ENCODE measurements at places on chromosomes 7 and 10.

DNA sequence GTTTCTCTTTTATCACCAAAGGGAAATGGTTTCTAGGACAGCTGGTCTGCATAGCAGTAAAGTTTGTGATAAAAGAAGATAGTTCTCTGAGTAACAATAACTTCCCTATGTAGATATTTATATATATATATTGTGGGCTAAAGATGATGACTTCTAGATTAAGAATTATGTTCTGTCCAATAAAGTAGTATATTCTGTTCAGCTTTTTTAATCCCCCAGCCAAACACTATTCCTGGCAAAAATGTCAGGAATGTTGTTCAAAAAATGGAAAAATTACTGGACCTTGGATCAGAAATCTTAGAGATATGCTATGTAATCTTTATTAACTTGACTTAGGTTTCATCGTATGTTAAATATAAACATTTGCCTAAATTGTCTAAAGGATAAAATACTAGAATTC is 136.3 kb upstream of the GNAI1 start:
- DNase-seq = no peak

DNA sequence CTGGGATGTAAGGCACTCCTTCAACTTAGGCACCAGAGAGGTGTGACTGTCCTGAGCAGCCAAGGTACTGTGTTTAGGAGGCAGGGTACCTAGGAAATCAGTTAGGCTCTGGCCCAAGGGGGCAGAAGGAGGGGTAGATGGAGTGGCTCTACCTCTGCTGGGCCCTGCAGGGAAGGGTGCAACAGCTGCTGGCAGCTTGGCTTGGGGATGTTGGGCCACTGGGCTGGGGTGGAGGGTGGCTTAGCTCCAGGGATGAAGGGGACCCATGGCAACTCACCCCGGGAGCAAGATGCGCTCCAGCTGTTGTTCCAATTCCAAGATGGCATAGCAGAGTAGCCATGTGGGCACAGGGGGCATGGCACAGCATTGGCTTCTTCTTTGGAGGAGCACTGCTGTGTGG is 42.1 kb downstream of the NEURL1 start:
- DNase-seq = no peak

GRCh38 chr10:16049782-16050181 is 189.5 kb upstream of the MINDY3 start:
- no peak for DNase-seq

DNA sequence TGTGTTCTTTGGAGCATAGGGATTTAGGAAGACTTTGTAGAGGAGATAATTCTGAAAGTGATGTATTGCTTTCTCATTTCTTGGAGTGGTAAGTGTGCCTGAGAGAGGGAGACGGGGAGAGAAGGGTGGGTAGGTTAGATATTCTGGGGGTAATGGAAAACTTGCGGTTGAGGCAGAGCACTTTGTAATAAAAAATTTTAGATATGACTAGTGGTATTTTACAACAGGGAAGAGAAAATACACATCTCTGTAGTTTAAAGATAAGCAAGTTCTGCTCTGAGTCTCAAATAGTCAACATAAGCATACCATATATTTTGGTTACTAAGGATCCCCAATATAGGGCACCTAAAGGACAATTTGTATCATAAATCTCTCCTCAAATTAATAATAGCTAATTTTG is 6.6 kb downstream of the VPS50 start:
- peak; percentile 5 for DNase-seq

- DNase-seq = no peak
Observed at GRCh38 chr7:76054123-76055120, 6.5 kb downstream of the MDH2 start.

GRCh38 chr10:104300736-104301292 is 31.8 kb downstream of the GSTO2 start:
- DNase-seq = no peak

- no peak for DNase-seq
Observed at GRCh38 chr10:119302172-119302571, 94.8 kb downstream of the GRK5 start.

DNA sequence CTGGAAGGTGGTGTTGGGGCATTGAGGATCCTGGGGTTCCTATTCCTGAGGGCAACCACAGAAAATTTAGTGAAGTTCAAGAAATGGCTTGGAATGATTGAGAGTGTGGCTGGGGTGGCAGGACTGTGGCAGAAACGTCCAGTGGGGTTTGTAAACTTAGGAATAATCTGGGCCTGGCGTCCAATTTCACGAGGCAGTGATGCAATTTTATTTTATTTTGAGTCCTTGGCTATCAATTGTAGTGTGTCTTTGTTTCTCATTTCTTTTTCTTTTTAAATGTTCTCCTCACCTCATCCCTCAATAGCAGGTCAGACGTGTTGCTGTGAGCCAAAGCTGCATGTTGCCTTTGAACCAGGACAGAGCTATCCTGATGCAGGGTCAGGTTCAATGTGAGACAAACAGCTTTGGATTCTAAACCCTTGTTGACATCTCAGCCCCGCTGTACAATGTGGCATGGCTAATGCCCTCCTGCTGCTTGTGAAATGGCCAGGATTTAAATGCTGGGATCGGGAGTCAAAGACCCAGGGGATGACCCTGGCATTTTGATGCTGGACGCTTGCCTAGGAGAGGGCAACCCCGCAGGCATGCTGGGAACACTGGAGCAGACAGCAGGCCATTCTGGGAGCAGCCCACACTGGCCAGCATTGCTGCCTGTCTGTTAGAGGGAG is 64.8 kb downstream of the RBM20 start:
- no peak for DNase-seq

DNA sequence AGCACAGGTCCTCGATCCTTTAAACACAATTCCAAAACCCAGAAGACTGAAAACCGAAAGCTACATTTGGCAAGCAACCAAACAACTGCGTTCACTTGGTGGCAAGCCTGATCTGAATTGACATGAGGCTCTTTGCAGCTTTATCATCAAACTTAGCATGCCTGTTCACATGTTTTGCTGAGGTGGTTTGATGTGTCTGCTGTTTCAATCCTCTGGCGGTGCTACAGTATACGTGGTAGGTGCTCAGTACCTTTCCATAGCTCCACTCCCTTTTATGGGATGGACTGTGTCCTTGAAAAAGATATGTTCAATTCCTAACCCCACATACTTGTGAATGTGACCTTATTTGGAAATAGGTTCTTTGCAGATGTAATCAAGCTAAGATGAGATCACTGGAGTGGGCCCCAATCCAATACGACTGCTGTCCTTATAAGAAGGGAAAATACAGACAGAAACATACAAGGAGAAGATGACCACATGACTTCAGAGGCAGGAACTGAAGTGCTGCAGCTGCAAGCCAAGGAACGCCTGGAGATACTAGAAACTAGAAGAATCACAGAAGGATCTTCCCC is 33.4 kb downstream of the CCDC6 start:
- peak; percentile 81 for DNase-seq

- DNase-seq = peak; percentile 68
Observed at GRCh38 chr7:76262683-76263402, 39.6 kb upstream of the HSPB1 start.

DNA sequence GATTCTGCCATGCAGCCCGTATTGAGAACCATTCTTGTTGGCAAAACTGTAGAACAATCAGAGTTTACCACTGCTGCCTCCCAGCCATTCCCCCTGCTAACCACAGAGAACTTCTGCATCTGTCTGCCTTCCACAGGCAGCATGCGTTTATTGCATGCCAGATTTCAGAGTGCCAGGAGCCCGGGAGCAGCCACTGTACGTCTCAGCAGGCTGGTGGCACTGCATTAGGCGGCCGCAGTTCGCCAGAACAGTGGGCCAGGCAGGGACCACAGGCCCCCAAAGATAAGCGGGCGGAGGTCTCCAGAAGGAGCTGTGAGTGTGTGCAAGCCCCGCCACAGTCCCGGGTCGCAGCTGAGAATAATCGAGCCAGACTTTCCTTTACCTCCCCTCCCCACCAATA is 31.8 kb downstream of the ZNF467 start:
- DNase-seq = no peak

DNA sequence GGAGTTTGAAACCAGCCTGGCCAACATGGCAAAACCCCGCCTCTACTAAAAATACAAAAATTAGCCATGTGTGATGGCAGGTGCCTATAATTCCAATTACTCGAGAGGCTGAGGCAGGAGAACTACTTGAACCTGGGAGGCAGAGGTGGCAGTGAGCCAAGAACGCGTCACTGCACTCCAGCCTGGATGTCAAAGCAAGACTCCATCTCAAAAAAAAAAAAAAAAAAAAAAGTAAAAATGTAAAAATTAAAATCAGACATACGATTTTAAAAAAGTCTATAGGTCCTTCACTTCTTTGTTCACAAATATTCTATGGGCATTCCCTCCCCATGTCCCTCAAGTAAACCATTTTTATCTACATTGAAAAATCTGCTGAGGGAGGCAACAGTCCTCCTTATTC is 34.9 kb upstream of the TLL2 start:
- DNase-seq = peak; percentile 10

DNA sequence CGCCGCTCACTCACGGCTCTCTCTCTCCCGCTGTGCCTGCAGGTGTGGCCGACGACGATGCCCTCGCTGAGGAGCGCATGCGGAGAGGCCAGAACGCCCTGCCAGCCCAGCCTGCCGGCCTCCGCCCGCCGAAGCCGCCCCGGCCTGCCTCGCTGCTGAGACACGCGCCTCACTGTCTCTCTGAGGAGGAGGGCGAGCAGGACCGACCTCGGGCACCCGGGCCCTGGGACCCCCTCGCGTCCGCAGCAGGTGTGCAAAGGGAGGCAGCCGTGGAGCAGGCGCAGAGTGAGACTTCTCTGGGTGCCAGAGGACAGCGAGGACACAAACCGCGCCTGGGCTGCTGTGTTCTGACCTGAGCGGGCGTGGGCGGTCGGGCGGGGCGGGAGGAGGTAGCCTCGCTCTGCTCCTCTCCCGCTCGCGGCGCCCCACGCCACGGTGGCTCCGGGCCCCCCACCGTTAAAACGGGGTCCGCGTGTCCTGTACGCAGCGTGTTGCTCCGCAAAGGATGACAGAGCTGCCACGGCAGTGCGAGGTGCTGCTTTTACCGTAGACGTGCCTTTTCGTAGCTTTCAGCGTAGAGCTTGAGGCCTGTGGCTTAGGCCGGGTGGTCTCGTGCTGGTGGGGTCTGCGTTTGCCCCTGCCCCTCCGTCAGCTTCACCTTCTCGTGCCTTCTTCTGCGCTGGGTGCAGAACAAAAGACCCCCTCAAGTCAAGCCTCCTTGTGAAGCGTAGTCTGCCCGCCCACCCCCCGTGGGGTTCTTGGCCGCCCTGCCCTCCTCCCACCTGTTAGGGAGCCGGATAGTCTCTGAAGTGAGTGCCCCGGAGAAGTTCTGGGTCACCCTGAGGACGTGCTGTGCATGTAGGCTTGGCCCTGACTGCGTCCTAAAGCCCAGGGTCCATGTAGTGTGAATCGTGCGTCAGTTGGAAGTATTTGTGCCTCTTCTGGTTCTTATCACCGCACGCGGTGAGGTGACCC is 73.2 kb downstream of the DNAJB6 start:
- no peak for DNase-seq

- no peak for DNase-seq
Observed at GRCh38 chr7:129606803-129607202, 4.7 kb upstream of the NRF1 start.

DNA sequence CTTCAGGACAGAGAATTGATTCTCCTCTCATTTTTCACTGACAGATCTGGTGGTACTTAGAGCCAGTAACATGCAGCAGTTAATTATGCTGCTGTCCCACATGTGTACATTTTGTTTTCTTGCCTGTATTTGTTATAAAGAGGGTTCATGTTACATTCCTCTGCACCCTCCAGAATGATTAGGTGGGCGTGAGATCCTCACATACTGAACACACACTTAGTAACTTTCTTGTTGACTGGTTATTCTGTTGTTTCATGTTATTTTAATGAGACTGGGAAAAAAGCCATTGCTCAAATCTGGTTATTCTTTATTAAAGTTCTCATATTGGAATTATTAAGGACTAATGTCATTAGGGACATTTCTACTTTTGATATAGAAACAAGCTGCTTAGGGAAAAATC is 409.1 kb downstream of the SDK1 start:
- no peak for DNase-seq

GRCh38 chr7:126698446-126698845 is 554.3 kb downstream of the GRM8 start:
- DNase-seq = no peak

DNA sequence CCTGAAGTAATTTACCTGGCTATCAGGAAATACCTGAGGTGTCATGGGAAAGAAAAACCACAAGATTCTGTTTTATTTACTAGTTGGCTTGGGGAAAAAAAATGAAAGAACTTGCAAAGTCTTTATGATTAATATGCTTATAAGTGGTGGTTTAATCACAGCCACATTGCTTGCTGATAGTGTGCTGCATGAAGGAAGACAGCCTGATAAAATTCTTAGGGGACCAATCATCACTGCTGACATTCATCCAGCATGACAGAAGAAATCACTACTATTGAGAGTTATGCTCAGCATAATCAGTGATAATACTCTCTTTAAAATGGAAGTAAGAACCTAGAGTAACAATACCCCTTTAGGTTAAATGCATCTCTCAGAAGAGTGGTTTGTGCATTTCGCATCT is 150.2 kb upstream of the LRRN3 start:
- DNase-seq = no peak

DNA sequence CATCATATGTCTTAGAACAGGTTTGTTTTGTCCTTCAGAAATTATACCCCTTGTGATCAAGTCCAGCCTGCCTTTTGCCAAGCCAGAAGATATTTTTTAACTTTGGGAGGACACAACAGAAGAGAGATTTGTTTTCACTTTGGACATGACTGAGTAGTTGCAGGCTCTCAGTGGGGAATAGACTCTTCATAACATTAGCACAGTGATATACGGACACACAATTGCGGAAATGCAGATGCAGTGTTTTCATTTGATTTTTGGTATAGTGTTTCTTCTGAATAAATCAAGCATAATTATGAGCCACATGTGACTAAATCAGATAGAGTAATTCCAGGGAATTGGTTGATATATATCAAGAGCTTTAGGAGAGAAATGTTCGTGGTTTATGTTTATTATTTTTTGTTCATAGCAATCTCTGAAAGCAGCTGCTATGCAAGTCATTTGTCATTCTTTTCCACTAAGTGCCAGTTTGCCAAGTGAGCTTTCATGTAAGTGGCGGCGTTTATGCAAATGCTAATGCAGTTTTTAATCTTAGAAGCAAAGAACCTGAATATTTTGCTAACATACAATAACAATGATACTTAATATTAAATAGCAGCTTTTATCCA is 69.6 kb upstream of the HDAC9 start:
- no peak for DNase-seq
